ENCODE measurements at places on chromosomes 12 and 14.

DNA sequence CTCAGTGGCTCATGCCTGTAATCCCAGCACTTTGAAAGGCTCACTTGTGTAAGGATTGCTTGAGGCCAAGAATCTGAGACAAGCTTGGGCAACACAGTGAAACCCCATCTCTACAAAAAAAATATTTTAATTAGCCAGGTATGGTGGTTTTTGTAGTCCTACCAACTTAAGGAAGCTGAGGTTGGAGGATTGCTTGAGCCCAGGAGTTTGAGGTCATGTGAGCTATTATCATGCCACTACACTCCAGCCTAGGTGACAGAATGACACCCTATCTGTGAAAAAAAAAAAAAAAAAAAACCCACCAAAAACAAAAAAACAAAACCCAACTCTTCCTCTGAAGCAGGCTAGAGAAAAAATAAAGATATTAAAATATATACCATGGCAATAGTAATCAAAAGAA is 41.2 kb downstream of the TMEM116 start:
- no peak for DNase-seq

- no peak for DNase-seq
Measured at GRCh38 chr14:100883789-100884101, 19.8 kb downstream of the RTL1 start.

- DNase-seq = no peak
Measured at GRCh38 chr14:103541709-103542604, 13.0 kb downstream of the TRMT61A start.

DNA sequence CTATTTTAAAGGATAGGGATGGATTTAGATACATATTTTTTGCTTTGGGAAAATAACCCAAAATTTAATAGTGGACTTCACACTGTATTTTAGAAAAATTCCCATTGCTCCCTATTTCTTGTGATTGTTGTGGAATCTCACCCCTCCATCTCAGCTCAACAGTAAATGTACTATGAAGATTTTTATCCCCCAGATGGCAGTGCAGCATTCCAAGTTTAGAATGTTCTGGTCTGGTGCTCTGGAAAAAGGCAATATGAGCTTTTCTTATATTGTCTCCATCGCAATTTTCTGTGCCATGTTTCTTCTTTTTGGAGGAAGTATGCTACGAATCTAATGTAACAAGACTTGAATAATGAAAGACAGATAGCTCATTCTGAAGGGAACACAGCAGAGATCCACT is 471.7 kb upstream of the SYT1 start:
- DNase-seq = no peak

DNA sequence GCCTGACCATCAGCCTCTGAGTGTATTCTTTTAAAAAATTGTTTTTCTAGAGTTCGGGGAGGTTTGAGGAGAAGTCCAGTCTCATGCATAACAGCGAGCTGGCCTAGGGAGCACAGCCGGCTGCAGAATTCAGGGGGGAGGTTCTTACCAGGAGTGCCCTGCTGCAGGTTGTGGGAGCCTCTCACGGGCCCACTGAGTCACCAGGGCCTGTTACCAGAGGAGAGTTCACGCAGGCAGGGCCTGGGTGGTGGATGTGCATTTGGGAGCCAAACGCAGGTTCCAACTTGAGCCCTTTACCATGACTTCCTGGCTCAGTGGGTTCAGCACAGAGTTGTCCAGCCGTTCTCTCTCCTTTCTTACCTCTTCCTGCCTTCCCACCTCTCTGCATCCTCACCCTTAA is 14.4 kb downstream of the CD9 start:
- no peak for DNase-seq

DNA sequence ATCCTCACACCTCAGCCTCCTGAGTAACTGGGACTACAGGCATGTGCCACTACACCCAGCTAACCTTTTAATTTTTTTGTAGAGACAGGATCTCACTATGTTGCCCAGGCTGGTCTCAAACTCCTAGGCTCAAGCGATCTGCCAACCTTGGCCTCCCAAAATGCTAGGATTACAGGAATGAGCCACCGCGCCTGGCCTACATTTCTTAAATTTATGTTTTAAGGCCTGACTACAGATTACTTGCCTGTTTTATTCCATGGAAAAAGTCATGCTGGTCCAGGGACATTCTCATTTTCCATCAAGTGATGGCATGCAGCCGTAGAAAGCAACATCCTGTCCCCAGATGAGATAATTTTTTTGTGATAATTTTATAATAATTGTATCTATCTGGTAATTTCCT is 6.1 kb downstream of the CD9 start:
- no peak for DNase-seq

- DNase-seq = no peak
Measured at GRCh38 chr14:58752771-58753201, 115.0 kb downstream of the DACT1 start.

DNA sequence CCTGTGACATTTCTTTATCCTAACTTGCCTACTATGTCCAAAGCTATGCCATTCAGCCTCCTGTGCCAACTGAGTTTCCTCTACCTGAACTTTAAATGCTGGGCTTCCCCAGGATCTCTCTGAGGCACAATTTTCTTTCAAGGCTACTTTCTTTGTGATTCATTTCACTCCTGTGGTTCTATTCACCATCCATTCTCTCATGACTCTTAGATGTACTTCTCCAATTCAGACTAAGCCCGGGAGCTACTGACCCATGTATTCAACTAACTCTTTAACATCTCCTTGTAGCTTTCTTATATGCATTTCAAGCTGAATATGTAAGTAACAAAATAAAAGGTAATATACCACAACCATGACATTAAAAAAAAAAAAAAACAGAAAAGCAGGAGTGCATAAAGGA is 738.9 kb upstream of the USP15 start:
- DNase-seq = no peak

- no peak for DNase-seq
Measured at GRCh38 chr14:25122211-25122610, 72.3 kb upstream of the STXBP6 start.

GRCh38 chr12:26389343-26389742 is 194.0 kb downstream of the SSPN start:
- DNase-seq = no peak

- no peak for DNase-seq
Measured at GRCh38 chr12:65695113-65695865, 129.0 kb upstream of the HMGA2 start.

- DNase-seq = no peak
Measured at GRCh38 chr12:121812921-121813896, 9.4 kb downstream of the SETD1B start.

GRCh38 chr14:87014856-87015255 is 978.1 kb downstream of the GALC start:
- no peak for DNase-seq

- no peak for DNase-seq
Measured at GRCh38 chr14:102996941-102997340, 60.4 kb downstream of the CDC42BPB start.

- DNase-seq = no peak
Measured at GRCh38 chr12:14252697-14253096, 112.8 kb upstream of the ATF7IP start.

GRCh38 chr12:76670776-76671175 is 93.1 kb upstream of the ZDHHC17 start:
- no peak for DNase-seq

DNA sequence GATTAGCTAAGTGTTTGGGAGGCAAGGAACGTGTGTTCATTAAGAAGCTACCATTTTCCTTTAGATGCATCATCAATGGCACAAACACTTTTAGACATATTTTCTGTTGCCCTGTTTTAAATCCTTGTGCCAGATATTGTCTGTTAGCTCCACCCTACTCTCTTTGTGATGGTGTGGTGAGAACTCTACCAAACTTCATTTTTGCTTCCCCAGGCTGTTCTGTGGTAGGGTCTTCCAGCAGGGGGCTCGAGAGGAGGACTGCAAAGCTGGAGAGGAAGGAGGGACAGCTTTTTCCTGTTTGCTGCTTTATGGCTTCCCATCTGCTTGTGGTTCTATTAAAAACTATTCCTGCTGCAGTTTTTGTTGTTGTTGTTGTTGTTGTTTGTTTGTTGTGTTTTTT is 23.8 kb upstream of the STRAP start:
- no peak for DNase-seq

DNA sequence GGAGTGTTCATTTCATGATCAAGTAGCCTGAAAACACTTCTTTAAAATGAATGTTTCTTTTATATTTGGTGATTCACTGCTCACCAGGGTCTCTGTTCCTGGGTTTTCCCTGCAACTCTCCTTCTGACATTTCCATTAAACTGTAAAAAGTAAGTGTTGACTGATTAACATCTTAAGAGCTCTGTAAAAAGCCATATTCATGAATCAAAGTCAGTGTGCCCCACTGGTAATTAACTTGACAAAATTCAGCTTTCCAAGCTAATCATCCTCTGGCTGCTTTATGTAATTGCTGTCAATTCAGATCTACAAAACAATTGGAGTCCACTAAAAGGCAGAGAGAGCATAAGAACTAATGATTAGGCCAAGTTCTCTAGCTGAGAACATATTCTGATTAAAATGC is 41.6 kb downstream of the CNTN1 start:
- DNase-seq = no peak

DNA sequence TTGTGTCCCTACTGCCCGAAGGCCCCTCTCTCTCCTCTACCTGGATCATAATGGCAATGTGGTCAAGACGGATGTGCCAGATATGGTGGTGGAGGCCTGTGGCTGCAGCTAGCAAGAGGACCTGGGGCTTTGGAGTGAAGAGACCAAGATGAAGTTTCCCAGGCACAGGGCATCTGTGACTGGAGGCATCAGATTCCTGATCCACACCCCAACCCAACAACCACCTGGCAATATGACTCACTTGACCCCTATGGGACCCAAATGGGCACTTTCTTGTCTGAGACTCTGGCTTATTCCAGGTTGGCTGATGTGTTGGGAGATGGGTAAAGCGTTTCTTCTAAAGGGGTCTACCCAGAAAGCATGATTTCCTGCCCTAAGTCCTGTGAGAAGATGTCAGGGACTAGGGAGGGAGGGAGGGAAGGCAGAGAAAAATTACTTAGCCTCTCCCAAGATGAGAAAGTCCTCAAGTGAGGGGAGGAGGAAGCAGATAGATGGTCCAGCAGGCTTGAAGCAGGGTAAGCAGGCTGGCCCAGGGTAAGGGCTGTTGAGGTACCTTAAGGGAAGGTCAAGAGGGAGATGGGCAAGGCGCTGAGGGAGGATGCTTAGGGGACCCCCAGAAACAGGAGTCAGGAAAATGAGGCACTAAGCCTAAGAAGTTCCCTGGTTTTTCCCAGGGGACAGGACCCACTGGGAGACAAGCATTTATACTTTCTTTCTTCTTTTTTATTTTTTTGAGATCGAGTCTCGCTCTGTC is 1.8 kb downstream of the INHBE start:
- no peak for DNase-seq

DNA sequence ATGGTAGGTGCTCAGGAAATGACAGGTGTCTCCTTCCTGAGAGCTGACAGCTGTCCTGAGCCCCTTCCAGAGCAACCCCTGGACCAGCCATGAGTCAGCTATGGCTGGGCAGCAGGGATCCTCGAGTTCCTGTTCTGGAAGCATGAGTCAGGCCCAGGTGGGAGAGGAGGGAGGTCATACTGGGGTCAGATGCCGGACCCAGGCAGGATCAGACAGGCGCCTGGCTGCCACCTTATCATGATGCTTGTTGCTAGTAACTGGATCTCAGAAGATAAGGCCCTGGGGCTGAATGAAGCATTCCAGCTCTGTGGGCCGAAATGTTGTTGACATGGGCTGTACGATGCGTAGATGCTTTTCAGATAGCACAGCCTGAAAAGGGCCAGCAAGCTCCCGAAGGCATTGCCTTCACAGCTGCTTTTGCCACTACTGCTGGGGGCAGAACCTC is 17.4 kb upstream of the KRT7 start:
- no peak for DNase-seq

GRCh38 chr12:116068371-116068770 is 209.1 kb downstream of the MED13L start:
- DNase-seq = no peak

GRCh38 chr12:28966046-28966780 is 182.9 kb upstream of the FAR2 start:
- no peak for DNase-seq

- DNase-seq = no peak
Measured at GRCh38 chr12:128786741-128787391, 36.9 kb downstream of the SLC15A4 start.

- DNase-seq = no peak
Measured at GRCh38 chr14:68042586-68043210, 223.1 kb downstream of the RAD51B start.

DNA sequence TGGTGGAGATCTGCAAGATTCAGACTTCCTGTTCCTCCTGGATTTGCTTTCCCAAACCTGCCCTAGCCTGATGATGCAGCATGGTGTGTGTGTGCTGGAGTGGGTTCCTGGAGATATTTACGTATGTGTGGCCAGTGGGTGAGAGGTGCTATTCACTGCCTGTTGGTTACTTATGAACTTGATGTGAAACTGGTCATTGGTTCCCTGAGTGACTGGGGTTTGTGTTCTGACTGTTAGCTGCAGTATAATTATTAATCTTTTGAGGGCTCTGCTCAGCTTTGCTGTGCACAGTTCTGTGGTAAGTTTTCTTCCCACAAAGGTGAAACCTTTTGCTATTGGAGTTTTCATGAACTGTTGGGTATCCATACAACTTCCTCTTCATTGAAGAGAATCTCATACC is 541.8 kb upstream of the FBXO33 start:
- DNase-seq = no peak

GRCh38 chr14:100709289-100710284 is 17.1 kb upstream of the DLK1 start:
- DNase-seq = no peak

- no peak for DNase-seq
Measured at GRCh38 chr12:119258149-119258548, 76.4 kb upstream of the CCDC60 start.

DNA sequence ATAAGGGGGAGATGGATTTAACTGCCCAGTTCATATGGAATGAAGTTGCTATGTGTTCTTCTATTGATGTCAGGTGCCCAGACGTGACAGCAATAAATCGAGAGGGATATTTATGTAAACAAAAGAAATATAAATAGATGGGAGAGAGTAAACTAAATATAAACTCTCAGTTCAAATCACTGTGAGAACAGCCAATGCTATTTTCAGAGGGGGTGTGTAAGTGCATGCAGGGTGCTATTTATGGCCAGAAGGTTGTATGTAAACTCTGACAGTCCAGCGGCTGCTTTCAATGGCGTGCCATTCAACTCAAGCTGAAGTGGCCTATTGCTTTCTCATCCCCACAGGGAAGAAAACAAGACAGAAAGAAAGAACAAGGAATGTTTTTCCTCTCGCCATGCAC is 127.2 kb downstream of the KCNA5 start:
- no peak for DNase-seq

GRCh38 chr12:80679346-80680131 is 27.9 kb upstream of the MYF6 start:
- no peak for DNase-seq

GRCh38 chr12:22672951-22673350 is 48.0 kb downstream of the ETNK1 start:
- no peak for DNase-seq
